8988T (cell line): ENCODE measurements at places on chromosomes 6 and 20.
A peak's percentile ranks its signal among the peaks of the same experiment; 100 is the strongest.

DNA sequence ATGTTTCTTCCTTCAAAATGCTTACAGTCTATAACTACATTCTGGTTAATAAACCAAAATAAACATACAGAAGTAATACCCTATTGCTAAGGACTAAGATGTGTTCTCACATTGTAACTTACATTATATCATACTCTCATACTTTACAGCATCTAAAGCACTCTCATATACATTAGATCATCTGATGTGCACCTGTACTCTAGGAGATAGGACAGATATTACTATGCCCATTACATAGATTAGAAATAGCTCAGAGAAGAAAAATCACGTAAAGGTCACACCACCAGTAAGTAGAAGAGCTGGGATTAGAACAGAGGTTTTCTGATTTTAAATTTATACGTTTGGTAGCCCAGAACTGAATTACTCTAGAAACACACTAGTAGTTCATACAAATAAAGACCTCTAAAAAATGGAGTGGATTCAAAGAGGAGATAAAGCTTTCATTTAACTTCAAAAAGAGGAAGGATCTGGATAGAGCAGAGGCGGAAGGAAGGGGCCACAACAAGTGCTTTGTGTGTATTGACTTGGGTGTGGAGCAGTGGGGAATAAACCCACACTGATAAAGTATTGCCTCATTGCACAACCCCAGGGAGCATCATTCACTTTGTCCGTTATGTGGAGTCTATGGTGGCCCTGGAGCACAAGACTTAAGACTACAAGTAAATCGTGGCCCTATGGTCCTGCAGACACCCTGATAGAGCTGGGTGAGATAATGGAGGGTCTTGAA lies 30.9 kb downstream of the SLC2A12 start:
- DNase-seq: no peak

GRCh38 chr6:3372184-3372846 lies 84.5 kb downstream of the SLC22A23 start:
- no peak for DNase-seq

- no peak for DNase-seq
Observed at GRCh38 chr6:36357872-36358225, 21.2 kb upstream of the BNIP5 start.

- no peak for DNase-seq
Observed at GRCh38 chr6:89886378-89887120, 7.7 kb upstream of the GJA10 start.

GRCh38 chr6:157561414-157561790 lies 180.4 kb downstream of the ZDHHC14 start:
- no peak for DNase-seq

DNA sequence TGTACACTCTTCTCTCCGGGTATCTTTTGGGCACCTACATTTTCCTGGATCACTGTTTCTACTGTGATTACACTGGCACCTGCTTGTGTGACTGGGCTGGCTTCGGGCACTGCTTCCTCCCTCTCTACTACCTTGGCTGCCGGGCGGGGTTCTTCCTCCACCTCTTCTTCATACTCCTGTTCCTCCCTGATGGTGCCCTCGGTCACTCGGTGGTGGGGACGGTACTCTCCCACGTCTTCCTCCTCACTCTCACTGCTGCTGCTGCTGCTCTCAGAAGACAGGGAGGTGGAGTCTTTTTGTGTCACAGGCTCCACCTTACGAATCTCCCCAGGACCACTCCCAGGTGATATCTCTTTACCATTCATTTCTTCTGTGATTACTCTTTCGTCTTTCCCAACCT lies 42.5 kb downstream of the SMLR1 start:
- DNase-seq: no peak

DNA sequence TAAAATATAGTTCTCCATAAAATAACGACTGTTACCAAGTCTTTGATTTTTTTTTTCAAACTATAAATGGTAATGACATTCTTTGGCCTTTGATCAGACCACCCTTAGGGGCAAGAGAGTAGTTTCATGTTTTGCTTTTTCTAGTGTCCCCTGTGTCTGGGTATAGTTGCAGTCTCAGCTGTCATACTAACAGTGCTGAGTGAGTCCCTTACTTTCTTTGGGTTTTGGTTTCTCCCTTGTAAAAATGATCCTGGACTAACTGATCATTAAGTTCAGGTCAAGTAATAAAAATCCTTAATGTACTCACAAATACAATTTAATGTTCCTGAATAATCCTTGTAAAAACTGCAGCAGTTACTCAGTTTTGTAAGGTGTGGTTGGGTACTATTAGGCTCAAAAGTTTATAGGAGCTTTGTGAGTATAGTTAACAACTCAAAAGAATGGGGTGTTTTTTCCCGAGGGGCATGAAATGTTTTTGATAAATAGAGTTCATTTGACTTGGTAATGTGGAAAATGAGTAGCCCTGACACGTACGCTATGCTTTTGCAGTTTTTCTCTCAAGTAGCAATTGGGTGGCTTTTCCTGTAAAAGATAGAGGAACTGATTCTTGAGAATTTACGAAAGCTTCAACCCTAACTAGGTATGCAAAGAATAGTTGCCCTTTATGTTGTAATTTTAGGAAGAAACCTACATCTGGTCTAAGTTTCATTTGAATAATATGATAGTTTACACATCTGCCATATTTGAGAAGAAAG lies 6.2 kb downstream of the PTPN1 start:
- no peak for DNase-seq

DNA sequence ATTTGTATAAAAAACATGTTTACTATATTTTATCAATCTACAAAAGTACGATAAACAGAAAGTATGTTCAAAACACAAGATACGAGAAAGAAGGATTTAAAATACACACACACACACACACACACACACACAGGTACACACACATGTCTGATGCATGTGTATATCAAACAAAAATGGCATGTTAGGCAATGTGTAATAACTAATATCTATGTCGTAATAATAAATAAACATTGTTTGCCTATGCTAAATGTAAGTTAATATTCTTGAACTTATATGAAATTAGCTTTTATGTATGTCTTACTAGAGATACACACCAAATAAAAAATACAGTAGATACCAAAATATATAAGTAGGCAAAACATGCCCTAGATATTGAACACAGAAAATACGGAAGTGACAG lies 894.9 kb downstream of the EYS start:
- no peak for DNase-seq

DNA sequence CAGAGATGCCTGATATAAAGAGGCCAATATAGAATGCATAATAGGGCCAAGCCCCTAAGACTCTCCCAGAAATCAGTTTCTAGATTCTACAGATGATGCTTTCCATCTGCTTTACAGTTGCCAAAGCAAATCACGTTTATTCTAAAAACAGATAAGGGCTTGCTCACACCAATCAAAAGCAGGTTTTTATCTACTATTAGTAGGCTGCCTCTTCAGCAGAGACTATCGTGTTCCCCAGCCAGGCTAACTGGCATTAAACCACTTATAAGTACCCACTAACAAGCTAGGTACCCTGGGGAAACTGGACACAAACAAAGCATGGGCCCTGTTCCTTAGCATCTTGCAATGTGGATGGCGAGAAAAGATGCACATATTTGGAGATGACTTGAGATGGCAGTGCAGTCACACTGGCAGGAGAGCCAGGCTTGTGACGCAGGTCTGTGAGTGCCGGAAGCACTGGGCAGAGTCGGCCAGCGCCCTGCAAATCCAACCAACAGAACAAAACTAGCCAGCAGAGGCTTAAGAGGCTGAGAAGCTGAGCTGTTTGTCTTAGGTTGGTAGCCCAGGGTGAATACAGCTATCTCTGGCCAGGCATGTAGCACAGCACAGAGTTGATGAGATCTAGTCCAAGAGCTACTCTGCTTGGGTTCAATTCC lies 73.4 kb downstream of the GFOD1 start:
- DNase-seq: no peak

- no peak for DNase-seq
Observed at GRCh38 chr6:128244751-128245405, 275.5 kb downstream of the PTPRK start.

DNA sequence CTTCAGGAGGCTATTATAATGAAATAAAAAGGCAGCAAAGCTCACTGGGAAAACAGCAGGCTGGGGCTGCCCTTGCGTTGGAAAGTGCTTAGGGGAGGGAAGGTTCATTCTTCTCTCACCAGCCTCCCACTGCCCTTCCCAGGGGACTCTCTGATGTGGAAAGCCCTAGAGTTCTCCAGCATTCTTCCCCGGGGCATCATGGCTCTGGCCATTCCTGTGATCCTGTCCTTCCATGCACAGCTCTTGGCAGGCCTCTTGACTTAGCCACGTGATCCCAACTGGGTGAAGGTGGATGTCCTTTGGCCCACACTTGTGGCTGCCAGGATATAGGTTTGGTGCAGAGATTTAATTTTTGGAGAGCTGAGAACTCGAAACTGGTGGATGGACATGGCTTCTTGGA lies 58.0 kb upstream of the ZNF831 start:
- DNase-seq: no peak

- peak; percentile 82 for DNase-seq
Observed at GRCh38 chr20:49562311-49563014, 5.5 kb downstream of the PTGIS start.

- DNase-seq: no peak
Observed at GRCh38 chr6:7615611-7616383, 25.8 kb downstream of the SNRNP48 start.

GRCh38 chr20:13739731-13740649 lies 44.7 kb downstream of the ESF1 start:
- DNase-seq: no peak

DNA sequence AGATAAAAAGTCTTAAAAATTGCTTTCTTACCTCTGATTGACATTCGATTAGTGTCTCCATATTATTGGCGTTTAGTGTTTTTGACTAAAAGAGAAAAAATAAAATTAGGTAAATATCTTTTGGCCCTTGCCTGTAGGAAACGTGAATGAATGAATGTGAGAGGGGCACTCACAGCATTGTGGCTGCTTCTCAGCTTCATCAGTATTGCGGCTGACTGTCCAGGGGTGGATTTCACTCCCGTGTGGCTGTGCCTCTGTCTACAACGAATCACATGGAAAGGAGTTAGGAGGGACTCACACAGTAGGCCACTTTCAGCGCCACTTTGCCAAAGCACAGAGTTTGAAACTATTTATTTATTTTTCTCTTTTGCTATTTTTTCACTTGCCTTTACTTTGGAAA lies 844 bp downstream of the TAGAP start:
- DNase-seq: no peak

GRCh38 chr20:59144831-59145196 lies 18.8 kb upstream of the ZNF831 start:
- DNase-seq: no peak

DNA sequence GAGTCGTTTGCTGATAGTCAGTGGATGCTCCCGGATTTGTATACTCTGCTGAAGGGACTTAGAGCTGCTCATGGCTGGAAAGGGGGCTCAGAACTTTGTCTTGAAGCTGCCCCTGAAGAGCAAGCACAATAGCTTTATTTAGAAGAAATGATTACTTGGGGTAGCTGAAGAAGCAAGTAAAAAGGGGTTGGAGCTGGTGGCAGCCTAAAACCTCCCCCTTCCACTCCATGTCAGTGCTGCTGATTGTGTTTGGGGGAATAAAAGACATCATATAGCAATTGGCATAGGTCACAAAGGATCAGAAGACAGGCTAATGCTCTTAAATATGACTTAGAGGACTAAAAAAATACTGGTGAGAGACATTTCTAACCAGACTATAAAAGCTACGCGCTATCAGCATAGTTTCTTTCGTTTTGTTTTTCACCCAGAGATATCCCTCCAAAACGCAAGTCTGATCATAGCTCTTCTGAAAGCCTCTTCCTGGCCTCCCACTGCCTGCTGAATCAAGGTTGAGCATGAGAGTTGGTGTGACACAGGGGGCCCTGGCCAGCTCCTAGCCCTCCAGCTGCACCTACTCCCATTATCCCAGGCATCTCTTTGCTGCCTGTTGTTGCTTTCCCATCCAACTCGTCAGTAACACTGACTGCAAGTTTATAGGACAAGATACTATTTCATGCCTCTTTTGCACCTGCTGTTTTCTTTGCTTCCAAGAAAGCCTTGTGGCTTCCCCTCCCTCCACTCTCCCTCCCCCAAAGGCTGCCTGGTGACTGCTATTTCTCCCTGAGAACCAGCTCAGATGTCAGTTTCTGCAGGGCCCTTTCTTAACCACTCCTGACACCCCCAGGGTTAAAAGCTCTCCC lies 33.9 kb upstream of the SGK1 start:
- DNase-seq: no peak

DNA sequence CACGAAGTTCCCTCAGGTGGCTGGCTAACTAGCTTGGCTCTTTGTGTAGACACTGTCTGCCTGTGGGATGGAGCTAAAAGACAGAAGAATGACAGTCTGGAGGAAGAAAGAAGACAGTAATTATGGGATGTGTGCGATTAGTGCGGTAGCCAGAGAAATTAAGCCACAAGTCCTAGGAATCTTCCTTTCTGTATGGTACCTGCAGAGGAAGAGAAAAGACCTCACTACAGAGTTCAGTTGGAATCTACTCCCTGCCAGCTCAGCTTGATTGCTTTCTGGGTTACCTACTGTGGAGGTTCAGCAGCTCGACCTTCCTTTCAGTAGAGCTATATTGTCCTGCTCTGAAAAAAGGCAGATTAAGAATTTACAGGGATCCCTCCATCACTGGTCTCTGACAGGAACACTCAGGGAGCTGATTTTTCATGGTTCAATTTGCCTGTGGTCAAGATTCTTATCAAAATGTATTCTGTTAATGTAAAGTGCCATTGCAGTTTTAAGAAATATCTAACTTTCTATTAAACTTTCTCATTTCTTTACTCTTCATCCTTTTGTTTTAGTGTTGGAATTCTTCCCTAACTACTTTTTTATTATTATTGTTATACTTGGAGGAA lies 187.2 kb downstream of the CENPW start:
- no peak for DNase-seq

- DNase-seq: peak; percentile 90
Observed at GRCh38 chr20:62795023-62795761, 1.1 kb upstream of the MRGBP start.

- no peak for DNase-seq
Observed at GRCh38 chr20:44448753-44449546, 26.7 kb upstream of the TTPAL start.

DNA sequence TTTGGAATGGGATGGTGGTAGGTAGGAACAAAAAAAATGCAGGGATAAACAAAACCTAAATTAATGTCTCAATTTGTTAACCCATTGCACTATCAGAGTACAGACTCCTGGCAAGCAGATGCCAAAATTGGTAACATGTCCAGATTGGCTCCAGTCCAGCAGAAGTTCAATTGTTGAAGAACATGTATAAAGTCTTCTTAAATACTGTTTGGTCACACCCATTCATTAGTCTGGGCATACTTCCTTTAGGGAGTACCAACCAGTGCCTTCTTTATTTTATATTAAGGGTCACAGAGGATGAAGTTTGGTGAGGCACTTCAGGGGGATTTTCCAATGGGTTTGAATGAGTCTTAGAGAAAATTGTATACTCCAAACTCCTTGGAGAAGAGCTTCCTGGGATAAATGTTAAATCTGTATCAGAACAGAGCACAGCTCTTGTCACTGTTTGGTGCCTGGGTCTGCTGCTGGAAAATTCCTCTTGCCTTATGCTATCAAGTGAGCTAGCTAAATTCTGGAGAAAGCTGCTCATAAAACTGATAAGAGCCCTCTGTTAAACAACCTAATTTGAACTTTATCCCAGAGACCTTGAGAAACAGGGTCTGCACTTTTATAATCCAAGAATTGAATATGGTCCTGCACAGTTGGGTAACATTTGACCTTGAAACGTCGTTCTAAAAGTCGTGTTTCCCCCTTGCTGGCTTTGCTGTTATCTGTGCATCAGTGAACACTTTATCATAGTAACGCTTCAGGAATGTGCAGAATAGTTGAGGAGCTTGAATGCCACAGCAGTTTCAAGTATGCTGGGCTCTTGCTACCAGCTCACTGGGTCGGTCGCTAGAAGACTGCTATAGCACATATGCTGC lies 334.1 kb upstream of the CITED2 start:
- peak; percentile 28 for DNase-seq
